SK-N-SH treated with all-trans-retinoic acid at 6 μM for 48 hours (cell line): ENCODE measurements at places on chromosomes 3 and 15.
A peak's percentile ranks its signal among the peaks of the same experiment; 100 is the strongest.

DNA sequence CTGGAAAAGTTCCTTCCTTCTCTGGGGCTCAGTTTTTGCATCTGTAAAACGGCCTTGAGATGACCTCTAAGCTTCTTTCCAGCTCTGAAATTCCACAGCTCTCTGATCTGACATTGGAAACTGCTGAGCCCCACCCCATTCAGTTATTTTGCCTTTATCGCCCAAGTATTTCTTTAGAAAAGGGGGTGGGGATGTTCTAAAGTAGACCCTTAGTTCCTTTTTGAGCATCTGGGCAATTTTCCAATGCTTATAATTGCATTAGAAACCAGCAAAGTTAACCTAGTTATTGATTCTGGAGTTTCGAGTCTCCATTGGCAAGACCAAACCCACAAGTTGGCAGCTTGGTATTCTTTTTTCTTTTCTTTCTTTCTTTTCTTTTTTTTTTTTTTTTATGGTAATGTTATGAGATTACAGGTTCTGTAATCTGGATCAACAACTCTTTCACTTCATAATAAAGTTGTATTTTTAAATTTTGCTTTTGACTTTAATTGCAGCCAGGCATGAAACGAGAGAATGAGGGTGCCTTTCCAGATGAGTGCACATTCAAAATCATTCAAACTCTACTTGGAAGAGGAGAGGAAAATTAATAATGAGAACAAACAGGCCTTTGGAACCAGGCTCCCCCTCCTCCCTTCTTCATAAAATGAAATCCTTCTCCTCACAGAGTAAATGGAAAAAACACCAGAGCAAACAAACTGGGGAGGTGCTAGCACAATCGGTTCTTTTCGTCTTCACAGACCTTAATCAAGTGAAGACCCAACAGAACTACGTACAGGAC lies 76.8 kb upstream of the LRIG1 start:
- ATAC-seq: no peak

DNA sequence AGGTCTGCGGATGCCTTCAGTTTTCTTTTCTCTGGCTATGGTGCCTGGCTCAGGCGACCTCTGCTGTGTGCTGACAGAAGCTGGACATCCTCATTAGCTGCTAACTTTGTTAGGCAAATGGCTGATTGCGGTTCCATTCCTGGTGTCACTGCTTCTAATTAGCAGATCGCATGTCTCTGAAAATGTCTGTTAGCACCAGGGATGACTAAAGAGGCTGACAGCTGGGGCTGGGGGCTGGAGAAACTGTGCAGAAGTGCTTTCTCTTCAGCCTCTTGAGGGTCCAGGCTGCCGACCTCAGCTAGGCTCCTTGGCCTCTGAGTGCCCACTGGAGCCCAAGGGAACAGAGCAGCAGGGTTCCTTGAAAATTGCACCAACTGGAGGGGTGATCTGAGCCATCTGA lies 39.3 kb downstream of the CHCHD6 start:
- ATAC-seq: no peak

DNA sequence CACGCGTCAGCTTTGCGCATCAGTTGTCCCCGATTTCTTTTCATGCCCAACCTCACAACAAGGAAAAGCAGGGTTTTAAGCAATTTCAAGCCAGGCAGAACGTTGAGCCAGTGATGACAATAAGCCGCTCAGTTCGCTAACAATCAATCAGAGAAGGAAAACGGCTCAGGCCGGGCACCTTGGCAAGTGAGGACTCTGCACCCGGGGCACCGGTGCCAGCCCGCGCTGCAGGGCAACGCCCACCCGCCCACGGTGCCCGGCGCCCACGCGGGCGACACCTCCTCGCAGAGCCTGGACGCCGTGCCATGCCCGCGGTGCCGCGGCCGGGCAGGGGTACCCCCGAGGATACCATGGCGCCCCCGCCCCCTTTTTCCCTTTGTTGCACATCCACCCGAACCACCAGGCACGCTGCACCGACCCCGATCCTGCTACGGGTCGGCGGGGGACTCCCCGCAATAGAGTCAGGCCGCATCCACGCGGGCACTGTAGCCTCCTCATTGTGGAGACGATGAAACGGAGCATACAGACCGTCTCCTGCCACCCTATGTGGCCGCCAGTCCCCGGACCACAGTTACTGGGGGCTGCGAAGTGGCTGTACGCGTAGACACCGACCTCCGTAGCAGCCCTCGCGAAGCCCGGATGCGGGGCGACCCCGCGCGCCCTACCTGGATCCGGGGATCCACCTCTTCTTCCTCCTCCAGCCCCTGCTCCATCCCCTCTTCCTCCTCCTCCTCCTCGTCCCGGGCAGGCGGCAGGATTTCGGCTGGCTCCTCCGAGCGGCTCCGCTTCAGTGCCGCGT lies 581 bp downstream of the SH3BP5 start:
- peak; percentile 69 for ATAC-seq

- ATAC-seq: no peak
Observed at GRCh38 chr3:186719945-186720739, 3.0 kb downstream of the KNG1 start.

- no peak for ATAC-seq
Observed at GRCh38 chr3:20569310-20569709, 383.3 kb upstream of the SGO1 start.

- ATAC-seq: no peak
Observed at GRCh38 chr3:12999147-13000140, 73.8 kb downstream of the IQSEC1 start.

- peak; percentile 85 for ATAC-seq
Observed at GRCh38 chr3:192727032-192727847, at the start of gene FGF12. Gene FGF12, minus strand, starts transcription at chr3:192727541.

DNA sequence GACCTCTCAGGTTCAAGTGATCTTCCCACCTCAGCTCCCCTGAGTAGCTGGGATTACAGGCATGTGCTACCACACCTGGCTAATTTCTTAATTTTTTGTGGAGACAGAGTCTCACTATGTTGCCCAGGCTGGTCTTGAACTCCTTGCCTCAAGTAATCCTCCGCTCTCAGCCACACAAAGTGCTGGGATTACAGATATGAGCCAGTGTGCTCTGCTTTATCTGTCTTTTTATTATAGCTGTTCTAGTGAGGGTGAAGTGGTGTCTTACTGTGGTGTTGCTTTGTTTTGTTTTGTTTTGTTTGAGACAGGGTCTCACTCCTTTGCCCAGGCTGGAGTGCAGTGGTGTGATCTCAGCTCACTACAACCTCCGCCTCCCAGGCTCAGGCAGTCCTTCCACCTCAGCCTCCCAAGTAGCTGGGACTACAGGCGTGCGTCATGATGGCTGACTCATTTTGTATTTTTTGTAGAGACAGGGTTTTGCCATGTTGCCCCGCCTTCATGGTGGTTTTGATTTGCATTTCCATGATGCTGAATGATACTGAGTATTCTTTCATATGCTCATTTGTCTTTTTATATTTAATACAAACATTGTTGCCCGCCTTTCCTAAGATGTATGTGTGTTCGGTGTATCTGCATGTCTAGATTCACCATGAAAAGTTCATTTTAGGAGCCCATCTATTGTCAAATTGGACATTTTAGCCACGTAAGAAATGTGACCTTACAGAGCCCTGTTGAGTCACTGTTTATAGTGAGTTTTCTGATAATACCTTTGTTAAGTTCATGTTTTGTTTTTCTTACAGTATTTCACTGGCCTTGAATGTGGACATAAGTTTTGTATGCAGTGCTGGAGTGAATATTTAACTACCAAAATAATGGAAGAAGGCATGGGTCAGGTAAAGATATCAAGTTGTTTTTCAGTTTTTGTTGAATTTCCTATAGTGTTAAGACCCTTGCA lies 80.6 kb downstream of the ARIH1 start:
- no peak for ATAC-seq

GRCh38 chr3:30302027-30302426 lies 304.4 kb upstream of the TGFBR2 start:
- ATAC-seq: no peak

DNA sequence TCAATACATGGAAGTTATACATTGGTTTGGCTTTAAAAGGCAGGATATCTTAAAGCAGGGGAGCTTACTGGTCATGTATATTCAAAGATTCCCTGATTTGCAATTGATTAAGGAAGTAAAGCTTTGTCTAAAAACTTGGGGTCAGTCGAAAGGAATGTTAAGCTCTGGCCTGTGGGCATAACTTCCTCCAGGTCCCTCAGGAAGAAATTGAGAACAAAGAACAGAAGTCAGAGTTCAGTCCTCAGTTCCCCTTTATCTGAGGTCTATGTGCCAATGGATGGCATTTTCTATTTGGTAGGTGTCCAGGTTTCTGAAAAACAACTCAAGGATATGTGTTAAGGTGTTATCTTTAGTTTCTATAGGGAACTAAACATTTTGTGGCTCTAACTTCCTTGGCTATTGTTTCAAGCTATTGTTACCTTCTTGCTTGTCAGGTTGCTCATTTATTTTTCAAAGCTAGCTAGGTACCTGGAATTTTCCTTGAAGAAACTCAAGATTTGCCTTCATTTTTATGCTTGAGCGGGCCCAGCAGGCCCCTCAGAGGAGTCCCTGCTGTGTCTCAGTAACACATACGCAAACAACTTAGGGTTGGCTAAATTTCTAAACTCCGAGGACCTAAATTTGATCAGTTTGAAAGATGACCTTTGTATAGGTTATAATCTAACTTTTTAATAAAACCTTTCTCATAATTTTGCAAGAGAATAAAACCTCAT lies 135.0 kb upstream of the UBE2E2 start:
- ATAC-seq: no peak
